Mucosa of gallbladder (tissue), 1 donor: ENCODE measurements at places on chromosomes 5 and 9.

GRCh38 chr5:58933891-58934628 lies 351.2 kb downstream of the RAB3C start:
- DNase-seq = no peak

DNA sequence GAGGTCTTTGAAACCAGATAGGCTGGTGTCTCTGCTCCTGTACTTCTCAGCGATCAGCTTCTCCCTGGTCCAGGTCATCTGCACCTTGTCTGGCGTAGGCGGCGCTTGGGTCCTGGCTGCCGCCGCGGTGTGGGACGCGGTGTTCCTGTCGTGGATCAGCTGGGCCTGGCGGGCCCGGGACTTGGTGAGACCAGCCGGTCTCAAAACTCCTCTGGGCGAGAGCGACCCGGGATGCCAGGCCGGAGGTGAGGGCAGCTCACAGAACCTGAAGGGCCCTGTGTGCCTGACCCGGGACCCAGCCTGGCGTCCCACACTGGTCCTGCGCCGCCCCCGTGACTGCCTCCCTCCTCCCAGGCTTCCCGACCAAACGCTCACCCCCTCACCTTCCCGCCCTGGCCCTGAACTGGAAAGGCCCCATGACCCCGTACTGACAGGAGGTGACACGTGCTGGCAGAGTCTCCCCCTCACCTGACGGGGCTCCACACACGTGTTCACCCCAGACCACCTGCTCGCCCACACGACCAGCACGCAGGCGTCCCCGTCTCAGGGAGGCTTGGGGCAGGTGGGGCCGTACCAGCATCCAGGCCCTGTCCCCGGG lies 49.0 kb downstream of the NKD2 start:
- no peak for DNase-seq

DNA sequence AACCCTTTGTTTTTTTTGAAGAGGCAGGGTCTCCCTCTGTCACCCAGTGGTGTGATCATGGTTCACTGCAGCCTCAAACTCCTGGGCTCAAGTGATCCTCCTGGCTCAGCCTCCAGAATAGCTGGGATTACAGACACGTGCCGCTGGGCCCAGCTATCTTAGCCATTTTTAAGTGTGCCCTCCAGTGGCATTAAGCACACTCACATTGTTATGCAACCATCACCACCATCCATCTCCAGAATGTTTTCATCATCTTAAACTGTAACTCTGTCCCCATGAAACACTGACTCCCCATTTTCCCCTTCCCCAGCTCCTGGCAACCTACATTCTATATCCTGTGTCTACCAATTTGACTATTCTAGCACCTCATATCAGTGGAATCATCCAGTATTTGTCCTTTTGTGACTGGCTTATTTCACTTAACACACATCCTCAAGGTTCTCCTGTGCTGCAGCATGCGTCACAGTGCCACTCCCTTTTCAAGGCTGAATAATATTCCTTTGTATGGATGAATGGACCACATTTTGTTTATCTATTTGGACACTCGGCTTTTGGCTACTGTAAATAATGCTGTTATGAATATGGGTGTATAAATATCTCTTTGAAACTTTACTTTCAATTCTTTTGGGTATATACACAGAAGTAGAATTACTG lies 12.5 kb upstream of the RAPGEF1 start:
- no peak for DNase-seq

DNA sequence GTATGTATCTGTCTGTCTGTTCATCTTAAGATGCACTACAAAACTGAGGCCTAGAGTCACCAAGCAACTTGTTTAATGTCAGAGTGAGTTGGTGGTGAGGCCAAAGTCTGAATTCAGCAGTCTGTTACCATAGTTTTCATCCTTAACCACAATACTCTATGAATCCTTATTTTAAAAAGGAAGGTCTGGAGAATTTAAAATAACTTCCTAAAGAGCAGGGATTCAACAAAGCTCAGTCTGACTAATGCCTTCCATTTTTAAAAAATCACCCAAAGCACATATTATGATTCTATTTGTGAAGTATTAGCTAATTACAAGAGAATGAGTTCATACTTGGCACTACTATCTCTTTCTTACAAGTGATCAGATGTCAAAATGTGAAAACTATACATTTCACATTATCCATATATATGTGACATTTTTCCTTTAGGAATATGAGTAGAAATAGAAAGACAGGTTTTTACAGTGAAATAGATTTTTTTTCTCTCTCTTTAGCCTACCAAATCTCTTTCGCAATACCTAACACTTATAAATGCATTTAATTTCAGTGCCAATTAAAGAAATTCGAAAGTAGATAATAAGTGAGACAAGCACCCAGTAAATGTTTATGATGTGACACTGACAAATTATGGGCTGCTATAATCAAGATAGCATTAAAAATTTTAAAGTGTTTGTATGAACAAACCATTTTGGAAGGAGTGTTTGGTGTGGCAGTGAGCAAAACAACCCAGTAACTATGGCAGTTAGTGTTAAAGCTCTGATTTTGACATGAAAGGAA lies 102.3 kb upstream of the CDKN2B start:
- no peak for DNase-seq

DNA sequence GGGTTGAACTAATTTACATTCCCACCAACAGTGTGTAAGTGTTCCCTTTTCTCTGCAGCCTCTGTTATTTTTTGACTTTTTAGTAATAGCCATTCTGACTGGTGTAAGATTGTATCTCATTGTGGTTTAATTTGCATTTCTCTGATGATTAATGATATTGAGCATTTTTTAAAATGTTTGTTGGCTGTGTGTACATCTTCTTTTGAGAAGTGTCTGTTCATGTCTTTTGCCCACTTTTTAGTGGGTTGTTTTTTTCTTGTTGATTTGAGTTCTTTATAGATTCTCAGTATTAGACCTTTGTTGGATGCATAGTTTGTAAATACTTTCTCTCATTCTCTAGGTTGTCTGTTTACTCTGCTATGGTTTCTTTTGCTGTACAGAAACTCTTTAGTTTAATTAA lies 101.6 kb downstream of the NIPBL start:
- DNase-seq = no peak

DNA sequence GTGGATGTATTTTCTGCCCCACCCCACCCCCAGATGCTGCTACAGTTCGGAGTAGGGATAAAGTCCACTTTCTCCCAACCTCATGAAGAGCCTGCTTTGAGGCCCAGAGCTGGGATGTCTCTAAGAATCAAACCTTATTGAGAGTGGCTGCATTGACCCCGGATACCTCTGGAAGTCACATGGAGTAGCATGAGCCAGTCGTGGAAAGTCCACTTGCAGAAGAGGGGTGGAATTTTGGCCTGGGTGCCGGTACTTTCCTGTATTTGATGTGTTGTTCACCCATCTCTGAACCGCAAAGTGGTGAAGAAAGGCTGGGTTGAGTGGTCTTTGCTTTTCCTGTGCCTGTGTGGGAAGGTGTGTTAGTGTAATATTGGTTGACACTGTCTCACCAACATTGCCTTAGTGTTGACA lies 3.7 kb downstream of the OTULIN start:
- DNase-seq = no peak

- no peak for DNase-seq
Measured at GRCh38 chr5:24767086-24767485, 122.3 kb upstream of the CDH10 start.

DNA sequence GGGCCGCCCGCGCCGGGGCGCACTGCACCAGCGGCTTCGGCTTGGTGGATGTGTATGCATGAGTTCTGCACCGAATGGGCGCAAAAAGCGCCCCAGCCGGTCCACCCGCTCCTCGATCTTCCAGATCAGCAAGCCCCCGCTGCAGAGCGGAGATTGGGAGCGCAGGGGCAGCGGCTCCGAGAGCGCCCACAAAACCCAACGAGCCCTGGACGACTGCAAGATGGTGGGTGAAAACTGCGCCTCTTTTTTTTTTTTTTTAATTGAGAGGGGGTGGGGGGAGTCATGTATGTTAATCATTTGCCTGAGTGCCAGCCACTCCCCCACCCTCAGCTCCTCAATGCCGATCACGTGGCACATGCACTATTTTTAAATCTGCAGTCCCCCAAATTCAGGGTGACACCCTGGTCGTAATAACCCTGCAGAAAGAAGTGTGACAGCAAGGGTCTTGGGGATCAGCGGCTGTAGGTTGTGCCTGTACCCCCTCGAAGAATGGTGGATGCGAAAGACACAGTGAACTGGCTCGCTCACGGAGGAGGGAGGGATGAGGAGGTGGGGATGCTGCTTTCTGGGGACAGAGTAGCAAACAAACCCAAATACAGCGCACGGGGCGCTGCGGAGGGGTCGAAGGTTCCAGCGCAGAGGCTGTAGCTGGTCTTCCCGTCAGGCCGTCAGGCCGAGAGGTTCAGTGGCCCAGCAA lies 900 bp downstream of the RGS7BP start:
- peak; percentile 29 for DNase-seq

DNA sequence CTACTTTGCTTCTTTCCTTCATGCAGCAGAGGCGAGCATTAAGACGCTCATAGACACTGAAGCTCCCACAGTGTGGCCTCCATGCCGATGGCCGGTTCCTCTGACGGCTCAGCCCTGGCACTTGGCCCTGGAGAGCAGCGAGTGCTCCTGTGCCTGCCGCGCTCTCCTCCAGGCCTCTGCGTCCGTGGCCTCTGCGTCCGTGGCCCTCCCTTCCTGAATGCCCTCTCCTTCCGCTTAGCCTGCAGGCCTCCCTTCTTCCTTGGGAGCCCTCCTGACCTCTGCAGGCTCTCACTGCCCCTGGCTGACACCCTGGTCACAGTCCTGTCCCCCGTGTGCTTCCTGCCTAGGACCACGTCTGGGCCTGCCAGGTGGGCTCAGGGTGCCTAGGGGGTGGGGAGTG lies 92.8 kb downstream of the ZNF354C start:
- no peak for DNase-seq

DNA sequence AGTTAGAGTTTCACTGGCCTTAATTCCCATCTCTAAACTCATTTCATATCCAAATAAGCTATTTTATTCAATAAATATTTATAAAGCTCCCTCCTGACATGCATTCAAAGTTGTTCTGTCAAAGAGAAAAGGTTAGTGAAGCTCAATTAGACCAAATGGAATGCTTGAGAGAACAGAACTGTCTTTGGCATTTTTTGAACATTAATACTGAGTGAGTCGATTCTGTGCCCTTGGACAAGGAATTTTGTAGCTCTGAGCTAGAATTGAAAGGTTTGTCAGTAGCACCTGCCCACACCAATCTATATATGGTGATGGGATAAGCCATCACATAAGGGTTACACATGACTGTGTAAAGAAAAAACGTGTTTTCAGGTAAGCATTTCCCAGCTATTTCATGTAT lies 631.2 kb upstream of the CCNG1 start:
- no peak for DNase-seq

DNA sequence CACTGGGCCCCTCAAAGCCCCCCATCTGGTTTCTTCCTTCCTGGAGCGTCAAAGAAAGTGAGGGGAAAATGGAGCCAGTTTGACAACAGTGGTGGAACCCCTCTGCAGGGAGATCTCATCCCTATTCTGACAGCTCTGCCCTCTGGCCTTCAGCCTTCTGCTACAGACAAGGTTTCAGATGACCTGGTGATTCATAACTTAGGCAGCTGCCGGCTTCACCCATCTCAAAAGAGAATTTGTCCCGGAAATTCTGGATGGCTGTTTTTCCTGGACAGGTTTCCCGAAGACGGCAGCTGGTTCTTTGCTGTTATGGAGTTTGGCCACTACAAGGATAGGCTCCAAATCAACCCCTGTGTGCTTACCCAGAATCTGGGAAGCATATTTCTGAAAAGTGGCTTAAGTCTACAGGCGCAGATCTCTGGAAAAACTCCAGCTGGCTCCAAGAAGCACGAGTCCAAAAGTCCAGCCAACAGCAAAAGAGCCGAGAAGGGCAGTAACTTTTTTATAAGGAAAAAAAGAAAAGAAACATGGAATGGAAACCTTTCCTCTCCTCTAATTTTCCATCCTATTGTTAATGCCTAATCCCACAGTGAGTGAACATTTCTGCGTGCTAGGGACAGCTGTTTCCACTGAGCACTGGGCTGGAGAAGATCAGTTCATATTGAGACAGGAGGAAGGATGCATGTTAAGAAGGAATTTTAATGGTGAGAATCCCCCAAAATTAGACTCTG lies 54.5 kb downstream of the ZNF366 start:
- DNase-seq = peak; percentile 83

- no peak for DNase-seq
Measured at GRCh38 chr9:127501821-127502343, 50.6 kb downstream of the LRSAM1 start.

DNA sequence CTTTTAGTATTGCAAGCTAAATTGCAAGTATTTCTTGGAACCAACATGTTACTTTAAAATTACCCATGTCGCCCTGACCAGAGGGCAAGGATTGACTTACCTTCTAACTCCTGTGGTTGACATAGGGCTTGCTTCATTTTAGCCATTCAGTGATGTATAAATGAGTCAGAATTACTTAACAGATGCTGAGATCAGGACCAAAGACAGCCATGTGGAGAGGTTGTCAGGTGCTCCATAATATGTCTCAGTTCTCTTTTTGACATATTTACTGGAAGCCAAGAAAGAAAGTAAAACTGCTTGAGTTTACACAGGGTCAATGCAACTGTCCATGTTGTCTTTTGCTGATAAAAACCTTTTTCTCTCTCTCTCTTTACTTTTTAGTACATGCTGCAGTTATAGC lies 33.2 kb downstream of the F2RL2 start:
- no peak for DNase-seq

GRCh38 chr5:127041571-127041970 lies 11.2 kb upstream of the MARCHF3 start:
- no peak for DNase-seq

DNA sequence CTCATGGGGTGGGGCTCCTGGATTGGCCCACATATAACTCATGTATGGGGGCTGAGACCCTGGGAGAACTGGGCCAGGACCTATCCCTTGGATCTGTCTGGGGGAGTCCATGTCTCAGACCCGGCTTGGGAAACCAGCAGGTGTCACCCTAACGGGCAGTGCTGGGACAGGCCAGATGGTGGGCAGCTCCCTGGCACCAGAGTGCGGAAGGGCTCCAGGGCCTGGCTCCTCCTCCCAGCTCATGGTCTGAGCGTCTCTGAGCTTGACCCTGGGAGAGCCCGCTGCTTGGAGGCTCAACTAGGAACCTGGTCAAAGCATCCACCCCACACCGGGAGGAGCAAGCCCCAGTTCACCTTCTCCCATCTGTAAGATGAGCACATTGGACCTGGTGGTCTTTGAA lies 15.5 kb upstream of the NCS1 start:
- peak; percentile 24 for DNase-seq

DNA sequence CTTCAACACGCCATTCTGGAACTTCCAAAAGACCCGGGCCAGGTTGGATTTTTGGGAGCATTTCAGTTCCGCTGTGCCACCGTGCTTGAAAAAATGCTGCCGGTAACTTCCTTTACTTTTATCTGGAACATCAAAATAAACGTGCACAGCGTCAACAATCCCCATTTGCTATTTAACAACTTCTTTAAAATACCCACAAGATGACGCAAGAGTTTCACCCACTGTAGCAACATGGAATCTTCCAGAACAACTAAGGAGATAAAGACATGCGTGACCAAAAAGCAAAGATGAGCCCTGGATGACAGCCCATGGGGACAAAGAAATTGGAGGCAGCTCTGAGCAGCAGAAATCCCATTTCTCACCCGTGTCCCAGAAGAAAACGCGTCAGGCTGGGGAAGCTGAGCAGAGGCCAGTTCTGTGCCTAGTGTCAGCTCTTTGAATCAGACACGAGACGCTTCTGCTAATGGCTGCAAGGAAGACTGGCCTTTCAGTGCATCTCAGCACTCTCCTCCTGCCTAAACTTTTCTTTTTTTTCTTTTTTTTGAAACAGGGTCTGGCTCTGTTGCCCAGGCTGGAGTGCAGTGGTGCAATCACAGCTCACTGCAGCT lies 61.3 kb downstream of the SECISBP2 start:
- DNase-seq = no peak

GRCh38 chr5:23103566-23103965 lies 250.4 kb upstream of the CDH12 start:
- no peak for DNase-seq
